Caki2 (cell line): ENCODE measurements at places on chromosomes 13 and 19.

- no peak for DNase-seq
These were observed 363.2 kb downstream of the GPC6 start for GRCh38 chr13:93589788-93590187.

- no peak for DNase-seq
These were observed 5.1 kb upstream of the FCGBP start for GRCh38 chr19:39939556-39939955.

DNA sequence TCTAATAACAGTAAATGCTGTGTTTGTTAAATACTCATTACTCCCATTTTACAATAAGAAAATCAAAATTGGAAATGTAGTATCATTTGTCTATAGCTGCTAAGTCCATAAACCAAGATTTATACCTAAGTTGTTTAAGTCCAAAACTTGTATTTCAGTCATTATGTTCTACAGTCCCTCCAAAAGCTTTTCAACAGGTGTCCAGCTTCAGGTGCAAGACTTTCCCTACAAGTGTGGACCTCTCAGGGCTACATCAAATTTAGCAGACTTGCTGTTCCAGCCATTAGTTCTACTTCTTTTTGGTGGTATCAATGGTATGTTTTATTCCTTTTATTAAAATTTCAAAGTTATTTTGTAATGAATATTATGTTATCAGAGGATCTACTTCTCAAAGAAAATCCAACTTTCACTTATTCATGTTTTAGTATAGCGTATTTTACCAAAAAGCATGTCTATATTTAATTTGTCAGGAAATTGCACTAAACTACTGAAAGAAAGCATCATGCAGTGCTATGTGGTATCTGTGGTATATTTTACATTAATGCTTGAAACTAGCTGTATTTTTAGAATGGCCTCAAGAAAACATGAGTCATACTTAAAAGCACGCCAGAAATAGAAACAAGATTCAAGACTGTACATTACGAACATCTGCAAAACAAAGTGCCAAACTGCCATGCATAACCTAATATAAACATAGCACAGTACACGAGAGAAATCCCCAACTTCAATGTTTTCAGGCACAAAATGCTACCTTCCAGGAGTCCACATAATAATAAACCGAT lies 44.5 kb downstream of the VWA8 start:
- peak; percentile 25 for DNase-seq

GRCh38 chr13:95222733-95223018 lies 78.6 kb downstream of the ABCC4 start:
- no peak for DNase-seq

- no peak for DNase-seq
These were observed 1.1 kb downstream of the DACH1 start for GRCh38 chr13:71865874-71866334.
